ENCODE measurements at places on chromosomes 12 and 14. TPM values are rescaled to one million over a fixed set of nuclear protein-coding genes. Genes with fewer than 3 reads are reported as not detected.

- DNase-seq = no peak
These were observed 5.4 kb downstream of the VWF start for GRCh38 chr12:6118891-6119568.

- no peak for DNase-seq
These were observed 23.3 kb downstream of the BTBD7 start for GRCh38 chr14:93309427-93309966.

The CPNE6 gene
- total RNA-seq = not detected

DNA sequence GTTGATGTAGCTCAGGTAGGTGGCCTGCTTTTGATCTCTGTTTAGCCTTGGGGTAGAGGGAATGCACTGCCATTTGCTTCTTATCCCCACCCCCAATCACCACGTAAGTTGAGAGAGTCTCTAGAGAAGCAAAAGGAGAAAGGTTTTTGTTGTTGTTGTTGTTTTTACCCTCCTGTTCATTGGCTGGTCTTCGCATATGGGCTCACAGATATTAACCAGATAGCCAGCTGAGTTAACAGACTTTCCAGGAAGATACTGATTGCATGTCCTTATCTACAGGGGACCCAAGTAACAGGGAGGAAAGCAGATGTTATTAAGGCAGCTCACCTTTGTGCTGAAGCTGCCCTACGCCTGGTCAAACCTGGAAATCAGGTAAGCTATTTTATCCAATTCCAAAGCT, 2.9 kb downstream of the PA2G4 start:
- DNase-seq = no peak

The NEUROD4 gene
- total RNA-seq = 0.05 TPM

GRCh38 chr14:99603471-99604277, at the start of gene CCDC85C:
Gene CCDC85C (minus strand): TSS chr14:99604207. CDS start chr14:99603959, 248 bp downstream.
- peak; percentile 24 for DNase-seq

DNA sequence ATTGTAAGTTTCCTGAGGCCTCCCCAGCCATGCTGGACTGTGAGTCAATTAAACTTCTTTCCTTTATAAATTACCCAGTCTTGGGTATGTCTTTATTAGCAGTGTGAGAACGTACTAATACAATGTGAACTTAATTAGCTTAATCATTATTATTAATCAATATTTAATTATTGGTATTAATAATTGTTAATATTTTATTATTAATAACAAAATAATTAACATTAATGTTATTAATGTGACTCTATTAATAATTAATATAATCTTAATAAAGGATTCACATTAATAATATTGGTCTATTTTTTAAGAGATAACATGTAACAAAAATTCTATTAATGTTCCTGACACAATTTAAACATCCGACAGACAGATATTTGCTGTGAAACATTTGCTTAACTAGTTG, 164.9 kb upstream of the ATF7IP start:
- DNase-seq = no peak

The ASCL1 gene
- 0.08 TPM for total RNA-seq

DNA sequence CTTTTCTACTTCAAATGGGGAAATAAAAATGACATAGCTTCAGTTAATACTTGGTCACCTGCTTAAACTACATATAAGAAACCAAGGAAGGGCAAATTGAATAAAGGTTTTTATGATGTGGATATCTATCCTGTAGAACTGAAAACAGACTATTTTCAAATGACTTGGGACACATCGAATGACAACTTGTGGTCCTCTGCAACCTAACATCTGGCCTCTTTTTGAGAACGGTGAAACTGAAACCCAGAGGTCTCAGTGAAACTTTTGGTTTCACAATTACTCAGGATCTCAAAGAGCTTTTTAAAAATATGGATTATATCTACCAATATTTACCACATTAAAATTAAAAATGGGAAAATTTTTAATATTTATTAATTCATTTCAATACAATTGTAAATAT, 65.2 kb downstream of the PPP2R5E start:
- peak; percentile 45 for DNase-seq

The KCNC2 gene
- total RNA-seq = not detected

DNA sequence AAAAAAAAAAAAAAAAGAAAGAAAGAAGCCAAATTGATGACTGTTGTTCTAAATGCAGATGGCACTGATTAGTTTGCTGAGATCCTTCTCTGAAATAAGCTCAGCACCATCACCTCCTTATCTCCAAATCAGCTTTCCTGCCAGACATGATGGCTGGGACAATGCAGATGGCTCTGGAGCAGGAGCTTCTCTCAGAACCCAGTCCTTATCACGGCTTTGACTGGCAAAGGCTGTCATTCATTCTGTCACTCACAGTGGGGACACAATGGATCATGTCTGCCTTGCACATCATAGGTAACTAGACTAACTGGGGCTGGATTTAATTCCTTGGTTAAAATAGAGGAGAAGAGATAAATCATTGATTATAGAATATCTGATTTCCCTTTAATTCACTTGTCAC, 146.3 kb downstream of the PDZRN4 start:
- no peak for DNase-seq

The INTS13 gene
- total RNA-seq = 52.2 TPM

- DNase-seq = no peak
These were observed 15.5 kb downstream of the MYH6 start for GRCh38 chr14:23392613-23393012.

The C3AR1 gene
- 0.60 TPM for total RNA-seq

DNA sequence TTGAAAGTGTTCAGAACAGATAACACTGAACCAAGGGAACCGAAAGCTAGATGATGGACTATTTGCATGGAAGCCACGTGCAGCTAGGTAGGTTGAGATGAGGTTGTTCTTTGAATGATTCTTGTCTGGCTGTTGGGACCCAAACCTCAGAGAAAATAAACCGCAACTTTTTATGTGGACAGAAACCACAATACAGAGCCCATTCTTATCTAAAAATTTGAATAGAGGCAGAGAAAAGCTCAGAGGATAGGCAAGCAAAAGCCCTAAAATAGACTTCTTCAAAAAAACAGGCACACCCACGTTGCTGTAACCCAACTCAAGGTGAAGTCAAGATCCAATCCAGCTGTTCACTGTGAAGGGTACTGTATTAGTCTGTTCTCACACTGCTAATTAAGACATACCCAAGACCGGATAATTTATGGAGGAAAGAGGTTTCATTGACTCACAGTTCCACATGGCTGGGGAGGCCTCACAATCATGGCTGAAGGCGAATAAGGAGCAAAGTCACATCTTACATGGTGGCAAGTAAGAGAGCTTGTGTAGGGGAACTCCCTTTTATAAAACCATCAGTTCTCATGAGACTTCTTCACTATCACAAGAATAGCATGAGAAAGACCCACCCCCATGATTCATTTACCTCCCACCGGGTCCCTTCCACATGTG, 353.8 kb downstream of the AACS start:
- DNase-seq = no peak

DNA sequence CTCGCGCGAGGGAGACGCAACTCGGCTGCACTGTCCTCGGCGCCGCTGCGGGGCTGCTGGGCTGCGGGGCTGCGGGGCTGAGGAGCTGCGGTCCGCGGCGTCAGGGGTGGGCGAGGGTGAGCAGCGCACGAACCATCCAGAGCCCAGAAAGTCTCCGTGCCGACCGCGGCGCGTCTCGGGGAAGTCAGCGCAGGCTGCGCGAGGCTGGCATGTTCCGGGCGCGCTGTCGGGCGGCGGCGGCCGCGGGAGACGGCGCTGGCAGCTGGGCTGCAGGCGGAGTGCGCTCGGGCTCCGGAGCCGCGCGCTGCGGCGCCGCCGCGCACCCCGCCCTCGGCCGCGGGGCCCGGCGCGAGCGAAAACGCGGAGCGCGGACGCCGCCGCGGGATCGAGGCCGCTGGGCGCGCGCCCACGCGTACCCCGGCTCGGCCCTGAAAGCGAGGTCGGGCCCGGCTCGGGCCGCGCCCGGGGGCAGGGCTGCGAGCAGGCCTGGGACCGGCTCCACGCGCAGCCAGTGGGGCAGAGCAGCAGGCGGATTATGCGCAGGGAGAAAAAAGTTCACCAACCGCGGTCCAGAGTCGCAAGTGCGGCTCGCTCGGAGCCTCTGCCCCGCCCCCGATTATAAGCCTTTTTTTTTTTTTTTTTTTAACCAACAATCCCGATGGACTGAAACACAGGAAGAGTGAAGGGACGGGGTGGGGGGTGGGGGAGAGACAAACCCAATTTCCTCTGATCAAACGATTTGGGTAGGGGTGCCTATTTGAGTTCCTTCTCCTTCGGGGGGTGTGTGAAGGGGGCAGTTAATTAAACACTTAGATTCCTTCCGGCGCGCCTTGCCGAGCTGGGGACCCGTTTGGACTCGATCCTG, at the start of gene PRICKLE1:
Gene PRICKLE1 (minus strand): TSS at position 282 of the 865 bp plus-strand sequence. CDS start 117,230 bp downstream, outside the sequence.
- DNase-seq = peak; percentile 6
